ENCODE measurements at places on chromosomes 3 and 15.

- DNase-seq, result no peak
Measured at GRCh38 chr3:153680526-153680925, 440.7 kb upstream of the ARHGEF26 start.

DNA sequence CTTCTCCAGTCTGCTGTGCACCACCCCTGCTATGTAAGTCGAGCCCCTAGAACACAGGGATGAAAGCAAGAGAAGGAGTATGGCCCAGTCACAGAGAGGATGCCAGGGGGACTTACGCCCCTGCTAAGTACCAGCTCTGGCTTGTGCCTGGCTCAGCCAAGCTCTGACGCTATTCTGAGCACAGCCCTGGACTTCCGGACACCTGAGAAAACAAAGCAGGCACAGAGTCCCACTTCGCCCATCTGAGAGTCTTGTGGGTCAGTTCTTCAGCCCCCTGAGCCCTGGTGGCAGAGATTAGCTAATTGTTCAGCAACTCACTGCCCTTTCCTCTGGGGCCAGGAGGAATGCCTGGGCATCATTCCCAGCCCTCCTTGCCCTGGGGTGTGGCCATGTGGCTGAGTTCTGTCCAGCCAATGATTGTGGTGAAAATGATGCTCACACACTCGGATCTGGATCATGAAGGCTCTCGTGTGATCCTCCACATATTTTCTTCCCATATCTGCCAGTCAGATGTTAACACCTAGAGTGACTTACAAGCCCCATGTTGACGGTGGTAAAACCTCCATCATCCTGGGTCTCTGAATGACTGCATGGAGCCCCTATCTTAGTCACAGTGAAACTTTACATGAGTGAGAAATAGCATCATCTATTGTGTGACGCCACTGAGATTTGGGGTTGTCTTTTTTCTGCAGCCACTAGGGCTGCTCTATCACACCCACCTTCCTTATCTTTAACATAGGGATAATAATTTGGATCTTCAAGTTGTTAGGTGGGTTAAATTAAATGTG is 105.7 kb downstream of the TPRA1 start:
- DNase-seq, result no peak

GRCh38 chr3:128617270-128617556 is 33.4 kb downstream of the RPN1 start:
- no peak for DNase-seq

DNA sequence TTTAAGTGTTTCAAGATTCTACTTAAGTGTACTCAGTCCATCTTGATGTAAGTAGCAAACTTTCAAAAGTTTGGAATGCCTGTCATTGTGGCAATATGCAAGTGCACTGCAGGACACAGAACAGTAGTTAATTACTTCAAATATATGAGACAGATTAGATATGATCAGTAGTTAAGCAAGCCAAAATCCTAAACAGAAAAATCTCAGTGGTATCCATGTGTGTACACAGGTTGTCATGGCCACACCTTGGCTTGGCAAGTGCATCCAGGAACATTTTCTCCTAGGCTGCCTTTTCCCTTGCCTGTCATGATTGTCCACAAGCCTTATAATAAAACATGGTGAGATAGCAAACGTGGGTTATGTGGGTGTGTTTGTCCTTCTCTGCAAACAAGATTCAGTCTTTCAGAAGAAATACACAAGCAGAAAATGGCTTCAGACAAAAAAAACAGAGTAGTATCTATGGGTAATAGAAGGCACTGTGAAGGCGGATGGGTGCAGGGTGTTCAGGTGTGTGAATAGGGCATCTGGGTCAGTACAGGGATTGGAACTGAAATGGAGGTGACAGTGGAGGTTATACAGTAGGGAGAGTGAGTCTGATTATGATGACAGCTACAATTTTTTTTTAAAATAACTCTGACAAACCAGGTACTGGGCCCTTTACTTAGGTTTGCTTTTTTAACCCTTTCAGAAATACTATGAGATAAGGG is 229.0 kb upstream of the LRIG1 start:
- DNase-seq, result no peak

DNA sequence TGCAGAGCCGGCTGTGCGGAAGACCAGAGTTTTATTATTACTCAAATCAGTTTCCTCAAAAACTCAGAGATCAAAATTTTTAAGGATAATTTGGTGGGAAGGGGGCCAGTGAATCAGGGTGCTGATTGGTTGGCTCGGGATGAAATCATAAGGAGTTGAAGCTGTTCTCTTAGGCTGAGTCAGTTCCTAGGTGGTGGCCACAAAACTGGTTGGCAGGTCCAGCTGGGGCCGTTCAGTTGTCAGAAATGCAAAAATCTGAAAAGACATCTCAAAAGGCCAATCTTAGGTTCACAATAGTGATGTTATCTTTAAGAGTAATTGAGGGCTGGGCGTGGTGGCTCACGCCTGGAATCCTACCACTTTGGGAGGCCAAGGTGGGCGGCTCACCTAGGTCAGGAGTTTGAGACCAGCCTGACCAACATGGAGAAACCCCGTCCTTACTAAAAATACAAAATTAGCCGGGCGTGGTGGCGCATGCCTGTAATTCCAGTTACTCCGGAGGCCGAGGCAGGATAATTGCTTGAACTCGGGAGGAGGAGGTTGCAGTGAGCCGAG is 2.3 kb upstream of the ZNF589 start:
- no peak for DNase-seq
